ENCODE measurements at places on chromosomes 1 and 21.

GRCh38 chr1:203026666-203027663, 674 bp downstream of the PPFIA4 start:
- DNase-seq, result no peak

- DNase-seq, result no peak
These were observed 57.2 kb downstream of the LAMC1 start for GRCh38 chr1:183080406-183080805.

GRCh38 chr21:43306391-43306790, 120.5 kb downstream of the SIK1 start:
- DNase-seq, result no peak

- peak; percentile 85 for DNase-seq
These were observed 26.9 kb upstream of the LBR start for GRCh38 chr1:225454733-225455132.

- no peak for DNase-seq
These were observed 17.5 kb downstream of the TRPM2 start for GRCh38 chr21:44370786-44371410.

GRCh38 chr1:95230256-95230655, 3.8 kb upstream of the RWDD3 start:
- no peak for DNase-seq

GRCh38 chr1:175663991-175664390, 79.4 kb downstream of the TNR start:
- no peak for DNase-seq

- no peak for DNase-seq
These were observed 204.7 kb upstream of the LYPLAL1 start for GRCh38 chr1:218969006-218969405.

DNA sequence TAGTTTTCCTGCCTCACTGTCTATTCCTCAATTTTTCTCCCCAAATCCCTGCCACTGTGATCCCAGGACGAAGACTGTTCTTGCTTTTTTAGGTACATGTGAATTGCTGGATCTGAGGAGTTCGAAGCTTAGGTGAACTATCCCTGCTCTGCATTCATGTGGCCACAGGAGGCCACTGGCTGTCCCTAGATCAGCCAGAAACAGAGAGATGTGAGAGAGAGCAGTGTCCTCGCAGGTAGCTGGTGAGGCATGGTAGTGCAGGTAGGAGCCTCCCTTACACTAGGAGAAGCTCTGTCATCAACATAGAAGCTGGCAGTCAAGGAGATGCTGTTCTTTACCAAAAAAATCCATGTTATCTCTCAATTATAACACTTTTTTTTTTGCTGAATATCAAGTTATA, 71.5 kb downstream of the USP24 start:
- DNase-seq, result no peak

DNA sequence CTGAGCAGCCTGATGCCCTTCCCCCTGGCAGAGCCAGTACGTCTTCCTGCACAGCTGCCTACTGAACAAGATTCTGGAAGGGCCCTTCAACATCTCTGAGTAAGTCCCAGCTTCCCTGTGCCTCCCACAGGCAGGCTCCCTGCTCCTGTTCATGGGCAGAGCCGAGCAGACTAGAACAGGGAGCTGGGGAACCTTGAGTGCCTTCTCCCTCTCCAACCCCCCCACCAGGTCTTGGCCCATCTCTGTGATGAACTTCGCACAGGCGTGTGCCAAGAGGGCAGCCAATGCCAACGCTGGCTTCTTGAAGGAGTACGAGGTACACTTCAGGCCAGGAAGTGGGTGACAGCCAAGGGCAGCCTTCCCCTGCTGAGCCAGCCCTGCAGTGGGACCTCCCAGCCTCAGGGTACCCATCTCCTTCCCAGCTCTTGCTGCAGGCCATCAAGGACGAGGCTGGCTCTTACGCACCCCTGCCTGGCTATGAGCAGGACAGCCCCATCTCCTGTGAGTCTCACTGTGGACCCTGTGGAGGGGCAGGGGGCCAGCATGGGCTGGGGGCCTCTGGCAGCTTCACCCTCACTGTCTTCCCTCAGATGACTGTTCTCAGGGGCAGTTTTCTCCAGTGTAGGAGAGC, 6.4 kb upstream of the LGR6 start:
- DNase-seq, result no peak

DNA sequence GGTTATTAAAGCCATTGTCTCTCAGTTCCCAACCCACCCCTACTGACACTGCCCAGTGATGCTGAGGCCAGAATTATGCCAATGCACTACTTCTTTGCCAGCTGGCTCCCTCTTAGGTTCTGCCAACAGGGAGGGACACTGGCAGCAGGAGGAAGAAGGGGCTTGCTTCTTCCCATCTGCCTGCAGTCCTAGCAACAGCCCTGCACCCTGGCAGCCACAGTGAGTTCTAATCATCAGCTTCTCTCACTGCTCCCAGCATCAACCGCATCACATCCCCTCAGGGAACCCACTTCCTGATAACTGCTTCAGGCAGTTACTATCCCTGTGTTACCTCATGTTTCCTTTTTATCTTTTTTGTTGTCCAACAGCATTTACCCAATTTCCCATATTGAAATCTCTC, 86.2 kb downstream of the UBR4 start:
- DNase-seq, result no peak

GRCh38 chr1:61740751-61741700, 1.3 kb upstream of the PATJ start:
- no peak for DNase-seq
